ENCODE measurements at places on chromosomes 2 and 18.
A peak's percentile ranks its signal among the peaks of the same experiment; 100 is the strongest.

- DNase-seq = no peak
Measured at GRCh38 chr2:165827921-165828276, 33.9 kb upstream of the GALNT3 start.

GRCh38 chr18:77038182-77038858, 94.3 kb downstream of the MBP start:
- DNase-seq = no peak

DNA sequence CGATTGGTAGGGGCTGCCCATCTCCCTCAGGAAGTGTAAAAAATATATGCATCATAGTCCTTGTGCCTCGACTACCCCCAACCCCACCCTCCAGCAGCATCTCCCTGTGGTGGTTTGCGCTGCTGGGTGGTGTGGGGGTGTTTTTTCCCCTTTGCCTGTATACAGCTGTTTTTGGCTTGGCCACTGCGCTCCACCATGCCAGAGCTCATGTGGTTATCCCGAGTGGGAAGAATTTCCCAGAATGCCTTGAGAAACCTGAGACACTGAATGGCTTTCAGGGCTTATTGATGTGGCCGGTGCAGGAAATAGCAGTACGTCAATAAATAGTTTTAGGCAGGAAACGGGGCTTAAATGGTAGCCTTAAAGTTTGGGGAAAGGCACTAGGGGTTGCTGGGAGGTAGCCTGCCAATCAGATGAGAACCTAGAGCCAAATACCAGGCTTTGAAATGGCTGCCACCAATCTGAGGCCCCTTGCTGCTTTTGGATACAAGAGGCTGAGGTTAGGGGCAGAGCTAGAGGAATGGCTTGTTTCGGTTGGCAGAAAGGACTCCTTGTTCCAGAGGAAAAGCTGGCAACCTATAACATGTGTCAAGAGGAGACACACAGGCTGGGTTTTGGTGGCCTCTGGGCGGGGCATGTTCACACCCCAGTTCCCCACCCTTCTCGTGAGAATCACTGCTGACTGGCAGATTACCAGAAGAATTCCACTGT, 144.1 kb downstream of the SMAD7 start:
- DNase-seq = no peak

DNA sequence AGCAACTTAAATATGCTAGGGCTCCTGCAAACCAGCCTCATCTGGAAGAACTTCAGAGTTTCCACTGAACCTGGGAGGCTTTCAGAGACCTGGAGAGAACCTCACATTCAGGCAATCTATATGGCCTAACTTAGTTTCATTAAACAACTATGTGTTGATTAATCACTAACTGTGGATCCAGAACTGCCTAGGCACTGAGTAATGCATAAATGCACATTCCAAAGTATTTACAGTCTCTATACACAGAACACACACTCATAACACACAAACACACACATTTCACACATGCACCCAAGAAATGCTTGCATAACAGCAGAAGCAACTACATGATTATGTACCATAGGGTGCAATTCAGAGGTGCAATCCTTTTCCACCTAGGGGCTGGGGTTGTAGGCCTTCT, 552.8 kb downstream of the BCL11A start:
- no peak for DNase-seq

DNA sequence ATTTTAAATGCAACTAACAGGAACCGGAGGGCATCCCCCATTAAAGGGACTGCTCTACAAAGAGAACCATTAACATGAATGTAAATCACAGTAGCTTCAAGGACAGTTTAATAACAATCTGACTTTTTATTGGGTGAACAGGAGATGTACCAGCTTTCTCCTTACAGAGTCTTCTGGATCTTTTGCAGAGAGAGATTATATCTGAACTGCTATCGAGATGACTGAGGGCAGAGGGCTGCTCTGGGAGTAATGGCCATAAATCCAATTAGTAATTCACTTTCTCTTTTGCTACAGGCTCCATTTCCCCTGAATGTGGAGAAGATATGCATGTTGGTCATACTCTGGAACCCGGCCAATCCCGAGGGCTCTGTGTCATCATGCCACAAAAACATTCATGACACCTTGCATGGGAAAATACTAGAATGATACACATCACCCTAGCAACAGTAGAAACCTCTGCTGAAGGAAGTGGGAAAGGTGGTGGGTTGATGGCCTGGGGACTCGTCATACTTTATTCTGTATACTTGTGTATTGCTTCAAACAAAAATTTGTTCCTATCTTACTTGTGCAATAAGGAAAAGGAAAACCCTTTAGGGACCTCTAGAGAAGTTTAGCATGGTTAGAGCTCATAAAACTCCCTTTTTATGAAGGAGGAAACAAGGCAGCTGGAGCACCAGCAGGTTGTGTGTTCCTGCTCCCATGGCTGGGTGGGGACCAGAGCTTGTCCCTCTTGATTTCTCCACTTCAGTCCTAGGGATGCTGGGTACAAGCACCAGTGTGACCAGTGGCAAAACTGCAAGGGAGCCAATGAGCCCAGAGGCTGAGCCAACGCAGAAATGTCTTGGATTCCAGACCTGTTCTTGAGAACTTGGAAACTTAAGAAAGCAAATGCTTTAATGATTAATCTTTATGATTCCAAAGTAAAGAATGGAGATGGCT, 26.0 kb downstream of the CTAGE1 start:
- peak; percentile 37 for DNase-seq

DNA sequence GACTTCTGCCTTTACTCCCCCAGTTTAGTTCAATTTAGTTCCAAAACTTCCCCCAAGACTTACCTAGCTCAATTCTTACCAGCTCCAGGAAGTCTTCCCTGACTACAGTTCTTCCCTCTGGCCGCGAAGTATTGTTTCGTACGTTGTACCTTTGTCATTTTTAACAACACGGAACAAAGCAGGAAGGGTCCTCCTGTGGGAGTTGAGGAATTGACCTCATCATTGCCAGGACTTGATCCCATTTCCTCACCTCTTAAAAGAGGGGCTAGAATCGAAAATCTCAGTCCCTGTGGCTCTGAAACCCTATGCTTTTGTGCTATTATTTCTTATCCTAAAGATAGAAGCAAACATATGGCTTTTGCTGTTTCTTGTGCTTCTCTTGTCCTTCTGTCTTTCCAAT, 187.1 kb downstream of the MYO3B start:
- no peak for DNase-seq

DNA sequence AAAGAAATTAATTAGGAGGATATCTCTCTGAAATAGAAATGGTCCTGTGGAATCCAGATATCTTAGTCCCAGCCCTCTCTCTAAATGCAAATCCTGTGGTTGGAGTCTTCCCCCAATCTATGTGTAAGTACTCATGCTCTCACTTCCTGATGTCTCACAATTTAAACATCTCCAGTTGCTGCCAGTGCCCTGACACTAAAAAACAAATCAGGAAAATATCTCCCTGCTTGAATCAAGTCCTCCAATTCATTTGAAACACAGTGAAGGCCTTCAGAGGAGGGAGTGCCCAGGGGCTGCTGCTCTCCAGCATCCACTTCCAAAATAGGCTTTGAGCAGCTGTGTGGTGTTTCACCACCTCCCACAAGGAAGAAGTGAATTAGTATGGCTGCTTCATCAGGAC, 413.8 kb downstream of the RAD51AP2 start:
- DNase-seq = no peak

DNA sequence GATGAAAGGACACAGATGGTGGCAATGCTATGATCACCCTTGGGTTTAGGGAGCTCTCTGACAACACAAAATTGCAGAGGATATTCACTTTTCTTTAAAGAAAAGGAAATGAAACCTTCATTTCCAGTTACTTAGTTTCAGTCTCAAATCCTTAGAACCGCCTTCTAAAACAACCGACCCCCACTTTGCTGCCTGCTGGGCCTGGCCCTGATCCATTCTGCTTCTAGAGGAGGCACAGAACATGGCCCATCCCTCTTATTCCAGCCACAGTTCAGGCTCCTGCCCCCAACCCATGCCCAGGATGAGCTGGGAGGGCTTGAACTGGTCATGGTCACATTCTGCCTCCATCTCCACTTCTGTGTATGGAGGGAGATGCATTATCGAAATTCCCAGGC, 311.6 kb downstream of the EN1 start:
- no peak for DNase-seq

- DNase-seq = no peak
Measured at GRCh38 chr2:225740086-225740485, 340.6 kb downstream of the NYAP2 start.

DNA sequence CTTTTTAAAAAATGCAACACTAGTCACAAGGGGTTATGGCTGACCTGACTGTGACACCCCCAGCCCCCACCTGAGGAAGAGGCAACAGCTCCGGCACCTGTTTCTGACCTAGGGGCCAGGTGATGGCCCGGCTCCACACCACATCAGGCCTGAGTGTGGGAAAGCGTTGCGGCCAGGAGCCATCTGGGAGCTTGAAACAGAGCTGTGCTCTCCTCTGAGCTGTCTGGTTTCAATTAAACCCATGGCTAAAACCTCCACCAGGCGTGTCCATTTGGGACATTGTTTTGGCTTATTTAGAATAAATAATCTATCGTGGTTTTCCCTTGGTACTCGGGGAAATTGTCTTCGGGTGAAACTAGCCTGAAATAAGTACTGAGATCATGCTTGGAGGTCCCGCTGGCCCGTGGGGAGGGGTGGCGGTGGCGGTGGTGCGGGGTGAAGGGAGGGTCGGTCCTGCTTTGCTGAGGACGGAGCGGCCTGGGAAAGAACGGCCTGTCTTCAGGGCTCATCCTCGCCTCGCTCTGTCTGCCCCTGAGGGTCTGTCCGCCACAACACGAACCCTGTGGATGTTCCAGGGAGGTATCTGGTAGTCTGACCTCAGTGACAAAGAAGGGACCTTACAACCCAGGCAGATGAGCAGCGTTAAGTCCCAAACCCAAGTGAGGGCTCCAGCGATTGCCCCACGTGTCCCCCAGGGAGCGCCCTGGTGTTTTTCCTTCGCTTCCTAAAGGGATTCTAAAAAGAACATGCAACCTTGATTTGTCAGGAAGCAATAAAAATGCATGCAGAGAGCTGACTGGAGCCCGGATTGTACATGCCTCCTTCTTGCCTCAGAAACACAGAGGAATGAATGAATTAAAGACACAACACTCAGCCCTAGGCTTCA, 58.7 kb downstream of the IL1RL2 start:
- DNase-seq = no peak

DNA sequence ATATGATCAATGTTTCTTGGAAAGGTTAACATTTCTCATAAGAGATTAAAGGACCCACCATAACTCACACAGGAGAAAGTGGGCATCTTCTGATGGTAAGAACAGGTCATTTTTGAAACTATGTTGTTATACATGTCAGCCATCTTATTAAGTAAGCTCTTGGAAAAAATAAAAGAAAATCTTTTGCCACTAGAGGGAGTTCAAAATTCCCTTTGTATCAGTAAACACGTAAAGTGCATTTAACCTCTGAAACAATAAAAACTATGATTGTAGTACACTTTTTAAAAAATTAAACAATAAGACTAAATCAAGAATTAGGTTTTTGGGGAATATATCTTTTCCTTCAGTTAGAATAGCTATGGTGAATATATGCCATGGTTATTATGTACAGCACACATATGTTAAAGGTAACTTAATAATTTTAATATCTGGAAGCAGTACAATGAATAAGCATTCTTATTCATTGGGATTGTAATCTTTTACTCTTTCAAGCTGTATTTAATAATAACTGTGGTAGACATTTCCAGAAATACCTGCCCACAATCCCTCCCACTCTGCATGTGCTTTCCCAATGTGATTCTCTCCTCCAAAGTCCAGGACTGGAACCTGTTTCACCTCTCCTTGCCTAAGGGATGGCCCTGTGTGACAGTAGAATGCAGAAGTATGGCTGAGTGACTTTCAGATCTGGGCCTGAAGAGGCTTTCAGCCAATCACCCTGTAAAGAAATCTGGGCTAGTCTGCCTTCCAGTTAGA, 64.2 kb downstream of the RBMS1 start:
- no peak for DNase-seq

- no peak for DNase-seq
Measured at GRCh38 chr2:156021146-156022040, 311.1 kb downstream of the NR4A2 start.

- DNase-seq = no peak
Measured at GRCh38 chr2:129181433-129181832, 798.0 kb upstream of the RAB6C start.

DNA sequence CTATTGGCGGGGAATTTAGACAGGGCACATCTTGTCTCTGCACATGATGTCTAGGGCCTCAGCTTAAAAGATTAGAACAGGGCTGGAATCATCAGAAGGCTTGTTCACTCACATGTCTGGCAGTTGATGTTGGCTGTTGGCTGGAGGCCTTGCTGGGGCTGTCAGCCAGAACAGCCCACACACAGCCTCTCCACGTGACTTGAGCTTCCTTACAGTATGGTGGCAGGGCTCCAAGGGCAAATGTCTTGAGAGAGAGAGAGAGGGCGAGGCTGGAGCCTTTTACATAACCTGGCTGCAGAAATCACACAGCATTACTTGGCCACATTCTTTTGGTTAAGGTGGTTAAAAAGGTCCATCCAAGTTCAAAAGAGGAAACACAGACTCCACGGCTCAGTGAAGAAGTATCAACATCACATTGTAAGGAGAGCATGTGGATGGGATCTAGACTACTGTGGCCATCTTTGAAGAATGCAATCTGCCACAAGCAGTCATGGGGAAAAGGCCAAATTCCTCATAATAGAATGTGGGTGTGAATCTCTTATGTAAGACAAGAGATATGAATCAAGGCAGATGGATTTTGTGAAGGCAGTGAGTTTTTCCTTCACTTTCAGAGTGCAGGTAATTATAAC, 30.4 kb downstream of the SRSF7 start:
- DNase-seq = no peak

GRCh38 chr2:10564876-10565445, 116.8 kb upstream of the ODC1 start:
- DNase-seq = no peak

DNA sequence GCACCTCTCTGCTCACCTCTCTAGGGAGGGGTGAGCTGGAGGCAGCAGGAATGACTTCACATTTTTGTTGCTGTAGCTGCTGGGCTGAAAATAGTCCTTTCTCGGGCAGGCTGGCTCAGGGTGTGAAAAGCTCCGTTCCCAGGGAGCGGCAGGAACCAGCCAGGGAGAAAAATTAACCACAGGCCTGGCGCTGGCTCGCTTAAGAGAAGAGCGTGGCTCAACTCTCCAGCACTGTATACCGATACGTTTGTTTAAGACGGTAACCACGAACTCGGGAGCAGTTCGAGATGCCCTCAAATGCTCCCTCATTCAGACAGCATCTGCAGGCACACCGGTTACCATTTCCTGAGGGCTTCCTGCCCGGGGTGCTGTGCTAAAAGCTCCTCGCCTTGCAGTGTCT, 129.6 kb downstream of the CELF4 start:
- DNase-seq = no peak

- DNase-seq = no peak
Measured at GRCh38 chr2:136765256-136766072, at the start of gene THSD7B. TSS of gene THSD7B (plus strand) at chr2:136765545. CDS start at chr2:136882179, 116,634 bp downstream.

GRCh38 chr2:134570676-134571075, 148.1 kb downstream of the TMEM163 start:
- DNase-seq = no peak

DNA sequence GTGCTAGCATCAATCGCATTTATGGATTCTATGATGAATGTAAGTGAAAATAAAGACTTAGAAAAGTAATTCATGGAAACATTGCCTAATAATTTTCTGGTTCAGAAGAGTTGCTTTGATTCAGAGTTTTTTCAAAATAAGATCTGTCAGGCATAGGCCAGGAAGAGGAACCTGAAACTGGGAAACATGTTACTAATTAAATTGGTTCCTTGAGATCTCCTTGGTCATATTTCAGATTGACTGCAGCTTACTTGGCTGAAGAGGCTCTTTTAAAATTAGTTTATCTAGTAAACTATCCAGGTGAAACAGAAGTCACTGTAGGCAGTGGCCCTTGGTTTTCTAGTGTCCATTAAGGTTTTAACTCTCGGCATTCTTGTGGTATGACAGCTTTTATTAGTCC, 27.4 kb downstream of the PPP1CB start:
- no peak for DNase-seq
